ENCODE measurements at places on chromosomes 2 and 18.

DNA sequence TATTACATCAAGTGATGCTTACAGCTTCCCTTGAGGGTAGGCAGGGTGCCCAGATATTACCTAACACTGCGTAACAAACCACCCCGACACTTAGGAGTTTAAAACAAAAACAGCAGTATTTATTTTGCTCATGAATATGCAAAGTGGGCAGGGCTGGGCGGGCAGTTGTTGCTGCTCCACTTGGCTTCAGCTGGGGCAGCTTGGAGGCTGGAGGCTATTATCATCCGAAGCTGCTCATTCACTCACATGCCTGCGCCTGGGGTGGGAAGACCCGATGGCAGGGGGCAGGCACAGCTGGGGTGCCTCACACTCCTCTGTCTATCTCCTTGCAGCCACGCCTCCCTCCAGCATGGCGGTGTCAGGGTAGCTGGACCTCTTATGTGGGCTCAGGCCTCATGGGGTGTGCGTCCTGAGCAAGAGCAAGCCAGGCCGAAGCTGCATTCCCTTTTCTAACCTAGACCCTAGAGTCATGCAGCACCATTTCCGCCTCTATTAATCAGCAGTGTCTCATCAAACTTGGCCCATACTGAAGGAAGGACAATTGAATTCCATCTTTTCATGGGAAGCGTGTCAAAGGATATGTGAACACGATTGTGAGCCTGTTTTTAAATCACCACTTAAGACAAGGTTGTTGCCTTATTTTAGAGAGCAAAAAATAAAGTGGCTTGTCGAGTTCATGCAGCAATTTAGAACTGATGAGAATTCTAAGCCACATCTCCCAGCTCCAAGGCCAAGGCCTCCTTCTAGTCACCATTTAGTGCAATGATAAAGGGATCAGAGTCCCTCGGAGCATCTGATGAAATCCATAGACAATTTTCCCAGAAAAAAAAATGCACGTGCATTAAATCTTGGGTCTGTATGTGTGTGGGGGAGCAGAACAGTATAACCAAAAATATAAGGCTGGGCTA is 54.9 kb downstream of the SDC1 start:
- no peak overlapping the region for H3K27ac ChIP-seq
- H3K27me3 ChIP-seq, result peaks cover 3% of the 10 kb centered on the region
- no peak for DNase-seq
- no peaks in the 10 kb centered on the region for H3K4me1 ChIP-seq
- H3K36me3 ChIP-seq, result no peaks in the 10 kb centered on the region
- H3K4me3 ChIP-seq, result no peak overlapping the region

DNA sequence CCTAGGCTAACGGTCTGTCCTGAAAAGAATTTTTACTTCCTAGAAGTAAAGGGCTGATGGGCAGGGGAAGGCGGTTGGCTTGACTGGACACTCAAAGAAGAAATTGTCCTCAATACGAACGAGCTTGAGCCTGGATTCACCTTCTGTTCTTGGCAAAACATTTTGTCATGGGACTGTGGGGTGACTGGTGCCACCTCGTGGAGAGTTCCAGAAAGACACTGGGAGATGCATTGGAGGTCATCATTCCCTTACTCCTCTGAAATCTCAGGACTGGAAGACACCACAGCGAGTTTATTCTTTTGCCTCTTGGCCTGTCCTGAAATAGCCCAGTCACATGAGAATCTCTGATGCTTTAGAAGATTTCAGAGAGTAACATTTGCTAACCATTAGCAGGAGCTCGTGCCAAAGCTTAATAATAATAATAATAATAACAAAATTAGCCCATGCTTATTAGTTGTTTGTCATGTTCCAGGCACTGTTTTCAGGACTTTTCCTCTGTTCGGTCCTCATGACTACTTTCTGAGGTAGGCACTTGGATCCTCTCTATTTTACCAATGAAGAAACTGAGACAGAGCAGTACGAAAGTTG is 44.5 kb downstream of the TMEM182 start:
- DNase-seq, result peak; percentile 50
- H3K27me3 ChIP-seq, result no peaks in the 10 kb centered on the region
- H3K36me3 ChIP-seq, result peaks cover 18% of the 10 kb centered on the region
- H3K27ac ChIP-seq, result no peak overlapping the region

DNA sequence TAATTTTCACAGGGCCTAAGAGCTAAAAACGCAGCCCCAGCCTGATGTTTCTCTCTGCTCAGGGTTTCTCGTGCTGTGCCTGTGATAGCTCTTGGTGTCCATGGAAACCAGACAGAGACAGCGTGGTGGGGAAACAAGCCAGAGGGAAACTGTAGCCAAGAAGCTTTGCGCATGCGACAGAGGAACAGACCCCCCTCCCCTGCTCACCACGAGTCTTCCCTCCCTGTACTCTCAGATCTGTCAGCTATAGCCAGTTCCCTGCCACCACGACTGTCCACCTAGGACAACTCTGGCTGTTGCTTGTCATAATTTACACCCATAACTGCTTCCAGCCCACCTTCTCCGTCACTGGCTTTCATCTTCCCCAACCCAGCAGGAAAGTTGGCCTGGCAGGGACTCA is 13.2 kb upstream of the DNAJC27 start:
- H3K27me3 ChIP-seq, result peaks cover 5% of the 10 kb centered on the region
- no peaks in the 10 kb centered on the region for H3K36me3 ChIP-seq
- H3K27ac ChIP-seq, result no peak overlapping the region
- no peak overlapping the region for H3K4me3 ChIP-seq
- DNase-seq, result no peak
- no peaks in the 10 kb centered on the region for H3K4me1 ChIP-seq

GRCh38 chr2:37110306-37111212 is 26.2 kb downstream of the GPATCH11 start:
- H3K36me3 ChIP-seq, result peaks cover 60% of the 10 kb centered on the region
- H3K27me3 ChIP-seq, result no peaks in the 10 kb centered on the region
- no peak overlapping the region for H3K27ac ChIP-seq
- H3K4me3 ChIP-seq, result no peak overlapping the region

GRCh38 chr2:186590759-186591505 is 1.1 kb downstream of the ITGAV start:
- peak; percentile 45 for DNase-seq
- H3K27ac ChIP-seq, result peak overlapping the region; percentile 77
- no peaks in the 10 kb centered on the region for H3K27me3 ChIP-seq
- H3K4me3 ChIP-seq, result peak overlapping the region; percentile 85

DNA sequence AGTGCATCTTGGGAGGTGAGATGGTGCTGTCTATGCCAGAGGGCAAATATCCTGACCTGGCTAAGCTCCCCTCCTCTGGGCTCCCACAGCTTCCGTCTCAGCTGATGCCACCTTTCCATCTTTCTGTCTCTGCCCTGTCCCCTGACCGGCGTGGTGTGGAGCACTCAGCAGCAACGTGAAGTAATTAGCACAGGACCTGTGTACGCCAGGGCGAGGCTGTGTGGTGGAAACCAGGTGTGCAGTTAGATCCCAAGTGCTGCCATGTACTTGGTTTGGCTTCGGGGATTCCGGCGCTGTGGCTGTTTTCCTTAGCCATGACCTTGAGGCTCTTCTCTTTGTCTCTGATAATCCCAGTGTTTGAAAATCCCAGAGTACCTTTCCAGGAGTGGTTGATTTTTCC is 36.5 kb downstream of the COA5 start:
- no peaks in the 10 kb centered on the region for H3K27me3 ChIP-seq
- no peak for DNase-seq
- no peak overlapping the region for H3K4me3 ChIP-seq
- H3K27ac ChIP-seq, result no peak overlapping the region
- H3K36me3 ChIP-seq, result peaks cover 53% of the 10 kb centered on the region

- H3K36me3 ChIP-seq, result no peaks in the 10 kb centered on the region
- H3K27ac ChIP-seq, result no peak overlapping the region
- DNase-seq, result peak; percentile 54
- H3K4me1 ChIP-seq, result no peaks in the 10 kb centered on the region
- H3K27me3 ChIP-seq, result peaks cover 30% of the 10 kb centered on the region
These were observed 23.7 kb upstream of the MYO5B start for GRCh38 chr18:50218432-50219197.

- DNase-seq, result no peak
- peaks cover 2% of the 10 kb centered on the region for H3K27me3 ChIP-seq
- no peak overlapping the region for H3K27ac ChIP-seq
- H3K4me1 ChIP-seq, result no peaks in the 10 kb centered on the region
These were observed 211.3 kb downstream of the GPD2 start for GRCh38 chr2:156647377-156648010.

- DNase-seq, result no peak
- no peak overlapping the region for H3K4me3 ChIP-seq
- H3K36me3 ChIP-seq, result peaks cover 3% of the 10 kb centered on the region
- H3K27ac ChIP-seq, result no peak overlapping the region
These were observed 142.8 kb downstream of the SRBD1 start for GRCh38 chr2:45468279-45468678.

GRCh38 chr2:86522711-86523110 is 40.5 kb downstream of the CHMP3 start:
- H3K27me3 ChIP-seq, result no peaks in the 10 kb centered on the region
- H3K27ac ChIP-seq, result no peak overlapping the region
- H3K4me3 ChIP-seq, result no peak overlapping the region
- peaks cover 22% of the 10 kb centered on the region for H3K36me3 ChIP-seq

DNA sequence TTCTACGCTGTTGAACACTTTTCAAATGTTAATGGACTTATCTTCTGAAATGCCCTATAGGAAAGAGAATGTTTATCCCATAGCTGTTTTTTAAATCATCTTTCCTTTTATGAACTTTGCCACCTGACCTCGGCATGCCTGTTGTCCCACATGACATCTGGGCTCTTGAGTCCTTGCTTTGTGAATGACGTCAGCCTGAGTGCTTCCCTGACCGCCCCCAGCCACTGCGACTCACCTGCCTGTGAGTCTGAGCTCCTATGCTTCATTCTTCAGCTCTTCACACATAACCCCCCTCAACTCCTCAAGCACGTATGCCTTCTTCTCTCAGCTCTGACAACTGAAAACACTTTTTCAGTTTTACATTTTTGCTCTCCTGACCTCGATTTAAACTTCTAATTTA is 166.8 kb downstream of the DCDC2C start:
- no peak for DNase-seq
- H3K36me3 ChIP-seq, result no peaks in the 10 kb centered on the region
- H3K4me3 ChIP-seq, result no peak overlapping the region
- H3K27me3 ChIP-seq, result no peaks in the 10 kb centered on the region
- H3K4me1 ChIP-seq, result no peaks in the 10 kb centered on the region

- DNase-seq, result no peak
- H3K4me1 ChIP-seq, result peaks cover 5% of the 10 kb centered on the region
- peaks cover 29% of the 10 kb centered on the region for H3K27me3 ChIP-seq
- no peak overlapping the region for H3K27ac ChIP-seq
These were observed 184.8 kb upstream of the SP5 start for GRCh38 chr2:170530284-170530745.

- no peak overlapping the region for H3K27ac ChIP-seq
- no peaks in the 10 kb centered on the region for H3K4me1 ChIP-seq
- no peak overlapping the region for H3K4me3 ChIP-seq
- no peaks in the 10 kb centered on the region for H3K27me3 ChIP-seq
These were observed 29.1 kb upstream of the CSRNP3 start for GRCh38 chr2:165440367-165440766.

GRCh38 chr18:49858309-49859020 is 45.1 kb upstream of the ACAA2 start:
- H3K4me1 ChIP-seq, result no peaks in the 10 kb centered on the region
- H3K4me3 ChIP-seq, result no peak overlapping the region
- H3K27ac ChIP-seq, result no peak overlapping the region
- no peaks in the 10 kb centered on the region for H3K27me3 ChIP-seq
- no peaks in the 10 kb centered on the region for H3K36me3 ChIP-seq

- DNase-seq, result no peak
- H3K27ac ChIP-seq, result no peak overlapping the region
These were observed 138.8 kb downstream of the MYT1L start for GRCh38 chr2:2192091-2192955.

DNA sequence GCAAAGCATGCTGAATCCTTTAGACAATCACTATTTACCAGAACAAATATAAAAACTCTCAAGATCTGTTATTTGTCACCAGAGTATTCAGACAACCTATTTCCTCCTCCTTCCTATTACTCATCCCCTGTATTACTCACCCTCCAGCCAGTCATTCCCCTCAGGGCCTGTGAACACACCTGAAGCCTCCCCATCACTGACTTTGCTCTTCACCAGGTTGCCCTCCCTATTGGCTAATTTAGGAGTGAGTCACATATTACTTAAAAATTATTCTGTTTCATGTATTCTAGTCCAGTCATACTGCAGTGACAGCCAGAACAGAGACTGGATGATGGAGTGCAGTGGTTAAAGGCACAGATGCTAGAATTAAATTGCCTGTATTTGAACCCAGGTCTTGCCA is 3.7 kb upstream of the ATG16L1 start:
- peak; percentile 62 for DNase-seq
- peak overlapping the region; percentile 83 for H3K27ac ChIP-seq
- H3K36me3 ChIP-seq, result peaks cover 3% of the 10 kb centered on the region
- H3K4me1 ChIP-seq, result peaks cover 48% of the 10 kb centered on the region

DNA sequence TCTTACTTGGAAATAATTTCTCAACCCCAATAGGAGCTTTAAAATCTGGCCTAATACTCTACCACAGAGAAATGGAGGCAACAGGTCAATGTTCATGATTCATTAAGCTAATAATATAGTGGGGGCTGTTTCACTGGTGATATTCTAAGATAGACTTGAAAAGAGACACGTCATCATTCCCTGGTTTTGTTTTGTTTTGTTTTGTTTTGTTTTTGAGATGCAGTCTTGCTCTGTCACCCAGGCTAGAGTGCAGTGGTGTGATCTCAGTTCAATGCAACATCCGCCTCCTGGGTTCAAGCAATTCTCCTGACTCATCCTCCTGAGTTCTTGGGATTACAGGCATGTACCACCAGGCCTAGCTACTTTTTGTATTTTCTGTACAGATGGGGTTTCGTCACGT is 37.5 kb upstream of the SOS1 start:
- H3K4me3 ChIP-seq, result no peak overlapping the region
- H3K4me1 ChIP-seq, result peaks cover 6% of the 10 kb centered on the region
- peaks cover 3% of the 10 kb centered on the region for H3K36me3 ChIP-seq
- no peak for DNase-seq
- H3K27ac ChIP-seq, result no peak overlapping the region

DNA sequence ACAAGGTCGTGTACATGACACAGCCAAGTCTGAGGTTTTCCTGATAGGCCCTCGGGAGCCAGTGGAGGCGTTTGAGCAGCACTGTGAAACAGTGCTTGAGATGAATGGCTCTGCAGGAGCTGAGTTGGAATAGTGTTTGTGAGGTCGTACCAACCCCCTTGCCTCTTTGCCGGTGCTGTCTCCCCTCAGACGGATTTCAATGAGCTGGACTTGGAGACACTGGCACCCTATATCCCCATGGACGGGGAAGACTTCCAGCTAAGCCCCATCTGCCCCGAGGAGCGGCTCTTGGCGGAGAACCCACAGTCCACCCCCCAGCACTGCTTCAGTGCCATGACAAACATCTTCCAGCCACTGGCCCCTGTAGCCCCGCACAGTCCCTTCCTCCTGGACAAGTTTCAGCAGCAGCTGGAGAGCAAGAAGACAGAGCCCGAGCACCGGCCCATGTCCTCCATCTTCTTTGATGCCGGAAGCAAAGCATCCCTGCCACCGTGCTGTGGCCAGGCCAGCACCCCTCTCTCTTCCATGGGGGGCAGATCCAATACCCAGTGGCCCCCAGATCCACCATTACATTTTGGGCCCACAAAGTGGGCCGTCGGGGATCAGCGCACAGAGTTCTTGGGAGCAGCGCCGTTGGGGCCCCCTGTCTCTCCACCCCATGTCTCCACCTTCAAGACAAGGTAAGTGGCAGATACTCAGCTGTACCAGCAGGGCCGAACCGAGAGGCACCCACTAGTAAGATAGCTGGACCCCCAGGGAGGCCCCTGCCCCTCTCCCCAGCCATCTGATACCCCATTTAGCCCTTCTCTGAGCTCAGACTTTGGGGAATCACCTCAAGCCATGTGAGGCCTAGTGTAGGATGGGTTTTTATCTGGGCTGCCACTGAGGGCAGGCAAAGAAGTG is 83.1 kb downstream of the EPAS1 start:
- DNase-seq, result no peak
- H3K27ac ChIP-seq, result peak overlapping the region; percentile 9
- no peak overlapping the region for H3K4me3 ChIP-seq
- H3K36me3 ChIP-seq, result peaks cover 6% of the 10 kb centered on the region
- no peaks in the 10 kb centered on the region for H3K27me3 ChIP-seq

Data from activated CD8-positive, alpha-beta memory T cell treated with anti-CD3 and anti-CD28 coated beads, Interleukin-2, amount 10 ng/mL, durations not matched to agents 7 days and 5 days (primary cell).